RKO (cell line): ENCODE measurements at places on chromosomes 3 and 15.

GRCh38 chr3:187838016-187838540 lies 92.8 kb upstream of the BCL6 start:
- DNase-seq: no peak

GRCh38 chr3:44762690-44763089 lies 1.1 kb downstream of the KIF15 start:
- DNase-seq: no peak

GRCh38 chr15:46930426-46930825 lies 786.9 kb upstream of the SEMA6D start:
- no peak for DNase-seq

- DNase-seq: no peak
These were observed 10.3 kb downstream of the GK5 start for GRCh38 chr3:142215106-142215505.

- DNase-seq: no peak
These were observed 10.8 kb upstream of the ANPEP start for GRCh38 chr15:89825271-89825940.

DNA sequence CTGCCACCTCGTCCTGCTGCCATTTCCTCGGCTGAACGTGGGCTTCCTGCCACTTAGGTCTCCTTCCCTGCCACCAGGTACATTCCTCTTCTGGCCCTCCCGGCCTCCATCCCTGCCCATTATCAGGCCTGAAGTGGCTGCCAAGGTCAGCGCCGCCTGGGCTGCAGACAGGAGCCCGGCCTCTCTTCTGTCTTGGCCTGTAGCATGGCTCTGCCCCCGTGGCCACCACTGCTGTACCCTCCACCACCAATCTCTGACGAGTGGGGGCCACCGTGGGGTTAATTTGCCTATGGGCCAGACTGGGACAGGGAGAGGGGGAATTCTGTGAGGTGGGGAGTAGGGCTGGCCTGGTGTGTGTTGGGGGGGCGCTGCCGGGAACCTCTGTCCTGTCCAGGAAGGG lies 2.0 kb upstream of the BAHD1 start:
- no peak for DNase-seq

DNA sequence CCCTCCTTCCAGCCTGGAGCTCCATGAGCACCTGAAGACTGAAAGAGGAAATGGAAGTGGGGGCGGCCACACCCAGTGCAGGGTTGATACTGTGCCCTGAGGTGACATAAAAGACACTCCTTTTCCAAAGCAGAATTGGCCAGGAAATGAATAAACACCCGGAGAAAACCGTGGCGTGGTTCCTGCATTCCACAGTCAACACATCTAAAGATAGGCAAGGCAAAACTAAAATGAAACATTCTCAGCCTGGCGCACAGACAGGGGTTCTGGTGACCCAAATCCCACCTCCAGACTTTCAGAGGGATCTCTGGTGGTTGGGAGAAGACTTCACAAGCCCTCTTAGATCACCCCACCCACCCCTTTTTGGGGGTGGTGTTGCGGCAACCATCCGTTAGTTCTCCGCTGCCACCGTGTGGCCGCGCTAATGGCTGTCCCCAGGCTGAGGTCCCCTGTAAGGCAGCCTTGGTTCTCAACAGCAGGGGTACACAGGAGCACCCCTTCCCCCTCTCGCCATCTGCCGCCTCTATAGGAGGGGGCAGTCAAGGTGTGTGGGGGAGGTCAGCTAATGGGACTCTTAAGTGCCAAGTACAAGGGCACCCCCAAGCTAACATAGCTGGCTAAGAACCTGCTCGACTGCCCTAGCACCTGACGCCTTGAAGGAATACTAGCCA lies 2.5 kb upstream of the MST1R start:
- DNase-seq: peak; percentile 63

- DNase-seq: no peak
These were observed 57.4 kb upstream of the POLR2M start for GRCh38 chr15:57649138-57649537.

DNA sequence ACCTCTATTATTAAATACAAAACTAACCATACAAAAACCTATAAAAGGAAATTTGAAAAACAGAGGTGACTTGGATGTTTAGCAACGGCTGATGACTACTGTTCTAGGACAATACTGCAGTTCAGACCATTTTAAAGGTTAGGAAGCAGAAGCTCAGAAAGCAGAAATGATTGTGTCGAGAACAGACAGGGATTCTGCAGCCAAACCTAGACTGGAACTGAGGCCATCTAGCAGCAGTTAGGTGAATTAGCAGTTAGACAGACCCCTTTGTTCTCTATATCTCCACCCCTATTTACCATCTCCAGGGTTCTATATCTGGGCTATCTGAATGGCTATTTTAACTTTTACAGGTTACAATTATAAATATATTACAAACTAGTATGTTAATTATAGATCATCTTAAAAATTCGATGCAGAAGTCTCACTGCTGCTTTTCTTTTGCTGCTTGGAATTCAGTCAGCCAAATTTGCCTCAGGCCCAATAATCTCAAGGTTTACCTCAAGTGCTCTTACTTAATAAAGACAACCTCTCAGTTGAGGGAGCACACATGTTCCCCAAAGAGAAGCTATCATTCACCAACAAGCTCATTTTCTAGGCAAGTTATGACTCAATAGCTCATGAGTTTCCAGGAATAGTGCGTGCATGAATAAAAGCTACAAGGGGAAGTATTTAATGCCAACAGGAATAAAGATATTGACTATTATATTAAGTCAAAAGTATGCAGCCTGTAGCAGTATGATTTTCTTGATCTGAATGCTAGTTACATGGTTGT lies 9.3 kb upstream of the IL1RAP start:
- no peak for DNase-seq

DNA sequence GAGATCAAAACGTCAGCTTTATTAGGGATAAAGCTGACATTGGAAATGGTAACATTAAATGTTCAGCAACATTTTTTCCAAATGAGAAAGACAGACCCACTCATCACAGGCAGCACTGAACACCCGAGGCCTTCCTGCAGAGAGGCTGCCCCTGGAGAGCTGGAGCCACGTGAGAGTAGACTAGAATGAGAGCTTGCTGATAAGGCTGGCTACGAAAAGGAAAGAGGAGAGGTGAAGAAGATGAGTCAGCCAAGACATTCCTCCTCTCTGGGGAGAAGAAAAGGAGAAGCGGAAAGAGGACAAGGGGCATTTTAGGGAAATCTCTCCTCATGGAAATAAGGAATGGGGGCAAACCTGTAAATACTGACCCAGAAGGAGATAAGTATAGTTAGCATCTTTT lies 7.3 kb downstream of the CYP19A1 start:
- no peak for DNase-seq

- DNase-seq: peak; percentile 82
These were observed 57.0 kb downstream of the NEK10 start for GRCh38 chr3:27312044-27312668.

GRCh38 chr15:32957219-32957618 lies 237.3 kb downstream of the FMN1 start:
- DNase-seq: no peak

- peak; percentile 43 for DNase-seq
These were observed 727.7 kb upstream of the NECTIN3 start for GRCh38 chr3:110343945-110344344.

DNA sequence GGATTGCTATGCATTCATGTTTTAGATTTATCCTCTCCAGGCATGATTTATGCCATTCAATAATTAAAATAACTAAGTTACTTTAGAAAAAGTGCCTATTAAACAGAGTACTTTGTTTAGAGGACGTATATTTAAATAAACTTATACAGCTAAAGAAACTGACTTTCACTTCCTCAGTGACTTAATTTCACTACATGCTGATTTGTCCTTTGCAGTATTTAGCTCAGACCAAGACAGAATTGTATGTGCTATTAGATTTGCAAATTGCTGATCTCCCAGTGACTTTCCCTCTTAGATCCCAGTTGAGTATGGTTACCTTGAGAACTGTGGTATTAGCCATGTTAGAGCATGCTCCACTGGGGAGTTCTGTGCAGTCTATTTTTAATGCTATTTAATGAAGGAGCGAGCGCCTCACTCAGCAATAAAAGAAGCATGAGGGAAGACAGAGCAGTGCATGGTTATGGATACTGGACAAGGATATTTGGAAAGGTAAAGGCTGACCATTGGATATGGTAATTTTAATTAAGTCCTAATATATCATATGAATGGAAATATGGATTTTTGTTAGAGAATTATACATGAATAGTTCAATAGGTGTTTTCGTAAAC lies 2.7 kb downstream of the ARPP21 start:
- DNase-seq: no peak

- DNase-seq: no peak
These were observed 121.7 kb downstream of the PLD1 start for GRCh38 chr3:171688593-171688992.

- DNase-seq: no peak
These were observed 80.8 kb downstream of the GHSR start for GRCh38 chr3:172367205-172368105.

GRCh38 chr3:132042681-132043080 lies 7.9 kb upstream of the CPNE4 start:
- DNase-seq: no peak

DNA sequence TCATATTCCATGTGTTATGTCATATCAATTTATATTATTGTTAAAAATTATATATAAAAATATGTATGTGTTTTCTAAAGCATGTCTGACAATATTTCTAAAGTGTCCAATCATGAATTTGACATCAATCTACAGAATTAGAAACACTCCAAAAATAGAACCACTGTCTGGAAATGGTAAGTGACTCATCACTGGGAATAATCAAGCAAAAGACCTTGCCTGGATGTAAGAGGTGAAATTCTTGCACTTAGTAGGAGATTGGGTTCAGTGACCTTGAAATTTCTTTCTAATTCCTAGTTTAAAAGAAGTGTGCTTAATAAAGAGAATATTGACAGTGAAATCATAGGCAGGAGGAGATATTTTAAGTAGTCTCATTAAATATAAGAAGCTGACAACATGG lies 188.8 kb downstream of the ZNF385D start:
- no peak for DNase-seq

DNA sequence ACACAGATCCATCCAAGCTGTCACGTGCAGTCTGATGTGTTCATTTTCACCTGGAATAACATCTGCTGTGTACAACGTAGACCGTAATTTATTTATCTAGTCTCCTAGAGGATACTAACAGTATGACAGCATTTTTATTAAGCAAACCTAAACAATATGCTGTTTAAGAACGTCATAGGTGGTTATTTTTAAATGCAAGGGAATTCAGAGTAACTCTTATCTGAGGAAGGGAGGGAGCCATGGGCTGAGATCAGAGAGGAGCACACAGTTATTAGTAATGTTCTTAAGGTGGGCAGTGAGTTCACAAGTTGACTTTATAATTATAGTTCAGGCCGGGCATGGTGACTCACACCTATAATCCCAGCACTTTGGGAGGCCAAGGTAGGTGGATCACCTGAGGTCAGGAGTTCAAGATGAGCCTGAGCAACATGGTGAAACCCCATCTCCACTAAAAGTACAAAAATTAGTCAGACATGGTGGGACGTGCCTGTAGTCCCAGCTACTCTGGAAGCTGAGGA lies 193.6 kb downstream of the UACA start:
- no peak for DNase-seq

DNA sequence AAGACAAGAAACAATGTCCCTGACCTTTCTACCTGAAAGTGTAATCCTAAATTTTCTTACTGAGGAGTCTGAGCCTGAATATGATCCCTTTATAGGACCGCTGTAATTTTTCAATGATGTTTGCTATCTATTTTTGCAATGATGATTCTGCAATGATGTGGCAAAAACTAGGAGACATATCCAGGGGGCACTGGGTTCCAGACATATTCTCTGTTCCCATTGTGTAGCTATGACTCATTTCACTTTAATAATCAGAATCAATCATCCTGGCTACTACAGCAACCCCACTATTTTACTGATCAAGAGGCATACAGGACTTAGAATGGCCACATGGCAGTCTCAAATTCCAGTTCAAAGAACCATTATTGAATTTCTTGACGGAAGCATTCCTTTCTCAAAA lies 85.9 kb downstream of the AQR start:
- DNase-seq: no peak

DNA sequence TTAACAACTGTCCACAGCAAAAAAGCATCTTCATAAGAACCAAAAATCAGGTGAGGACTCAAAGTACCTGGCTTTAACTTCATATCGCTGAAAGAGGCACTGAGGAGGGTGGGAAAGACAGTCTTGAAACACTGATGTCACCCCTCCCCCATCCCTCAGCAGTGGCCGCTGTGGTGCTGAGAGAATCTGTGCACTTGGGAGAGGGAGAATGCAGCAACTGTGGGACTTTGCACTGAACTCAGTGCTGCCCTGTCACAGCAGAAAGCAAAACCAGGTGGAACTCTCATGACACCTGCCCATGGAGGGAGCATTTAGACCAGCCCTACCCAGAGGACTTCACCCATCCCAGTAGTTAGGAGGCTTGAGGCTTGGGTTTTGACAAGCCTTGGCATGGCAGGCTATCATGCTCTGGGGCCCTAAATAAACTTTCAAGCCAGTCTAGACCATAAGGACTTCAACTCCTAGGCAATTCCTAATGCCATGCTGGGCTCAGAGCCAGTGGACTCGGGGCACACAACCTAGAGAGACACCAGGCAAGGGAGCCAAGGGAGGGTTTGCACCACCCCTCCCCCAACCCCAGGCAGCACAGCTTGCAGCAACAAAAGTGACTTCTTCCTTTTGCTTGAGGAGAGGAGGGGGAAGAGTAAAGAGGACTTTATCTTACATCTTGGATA lies 6.1 kb upstream of the ZSCAN2 start:
- DNase-seq: no peak

DNA sequence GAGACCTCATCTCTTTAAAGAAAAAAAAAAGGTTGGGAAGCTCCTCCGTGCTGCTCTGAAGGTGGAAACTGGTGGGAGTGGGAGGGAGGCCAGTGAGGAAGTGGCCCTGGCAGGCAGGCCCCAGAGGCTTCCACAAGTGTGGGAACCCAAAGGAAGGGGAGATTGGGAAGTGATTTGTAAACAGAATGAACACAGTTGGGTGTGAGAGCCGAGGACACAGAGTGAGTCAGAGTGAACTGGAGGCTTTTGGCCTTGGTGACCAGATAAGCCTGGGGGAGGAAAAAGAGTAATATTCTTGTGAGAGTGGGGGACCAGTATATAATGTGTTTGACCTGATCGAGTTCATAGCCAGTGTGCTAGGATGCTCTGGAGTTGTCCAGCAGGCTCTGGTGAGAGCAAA lies 23.0 kb downstream of the MKRN2 start:
- no peak for DNase-seq

- DNase-seq: peak; percentile 73
These were observed 21.8 kb upstream of the POU1F1 start for GRCh38 chr3:87298111-87298718.

GRCh38 chr3:175655351-175655750 lies 796.2 kb downstream of the NAALADL2 start:
- no peak for DNase-seq

- DNase-seq: no peak
These were observed 560 bp upstream of the TTLL13 start for GRCh38 chr15:90248789-90249202.

- no peak for DNase-seq
These were observed 52.9 kb downstream of the BSN start for GRCh38 chr3:49607105-49607591.

DNA sequence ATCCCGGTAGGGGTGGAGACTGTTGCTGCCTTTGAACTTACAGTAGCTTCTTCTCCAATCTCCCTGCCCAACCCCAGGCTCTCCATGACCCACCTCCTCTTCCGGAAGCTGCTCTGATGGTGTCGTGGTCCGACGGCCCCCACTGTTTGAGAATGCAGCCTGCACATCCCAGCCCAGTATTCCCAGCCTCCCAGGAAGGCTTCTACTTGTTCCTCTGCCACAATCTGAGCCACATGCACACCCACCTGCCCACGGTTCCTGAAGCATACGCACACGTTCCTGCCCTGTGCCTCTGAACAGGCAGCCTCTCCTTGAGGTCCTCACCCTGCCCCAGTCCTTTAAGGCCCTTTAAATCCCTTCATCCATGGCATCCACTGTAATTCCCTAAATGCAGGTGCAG lies 57.4 kb downstream of the ABTB1 start:
- DNase-seq: no peak

GRCh38 chr3:183878071-183878470 lies 6.6 kb downstream of the PARL start:
- DNase-seq: no peak
